ENCODE measurements at places on chromosomes 4 and X.
A peak's percentile ranks its signal among the peaks of the same experiment; 100 is the strongest.

DNA sequence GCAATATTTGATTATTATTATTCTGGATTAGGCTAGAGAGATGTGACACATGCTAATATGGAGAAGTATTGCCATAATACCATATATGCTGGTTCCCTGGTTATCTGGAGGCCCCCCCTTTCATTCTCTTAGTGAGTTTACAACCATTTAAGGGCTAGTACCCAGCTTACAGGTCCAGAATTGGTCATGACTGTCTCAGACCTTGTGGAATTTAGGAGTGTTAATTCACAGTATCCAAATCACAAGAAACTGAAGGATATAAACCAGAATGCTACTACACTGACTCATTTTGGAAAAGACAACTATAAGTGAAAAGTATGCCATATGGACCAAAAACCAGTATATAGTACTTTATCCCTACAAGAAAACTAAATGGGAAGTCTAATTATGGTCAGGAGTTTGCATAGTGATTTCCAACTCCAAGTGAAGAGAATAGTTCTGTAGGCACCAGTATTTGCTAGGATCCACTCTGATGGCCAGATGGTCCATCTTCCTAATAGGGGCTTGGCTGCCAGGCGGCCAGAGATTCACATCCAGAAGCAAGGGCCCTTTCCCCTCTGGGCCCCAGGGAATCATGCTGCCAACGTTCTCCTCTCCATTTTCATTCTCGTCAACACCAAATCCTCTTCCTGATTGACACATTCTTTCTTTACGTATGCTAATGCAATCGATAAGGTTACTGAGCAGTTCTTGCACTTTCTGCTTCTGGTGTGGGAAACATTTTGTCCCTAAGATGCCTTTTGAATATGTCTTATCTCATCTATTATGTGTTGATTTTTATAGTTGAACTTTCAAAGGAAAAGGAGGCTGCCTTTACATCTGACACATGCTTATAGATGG is 123.6 kb downstream of the SHROOM3 start:
- no peak for DNase-seq

- no peak for DNase-seq
Observed at GRCh38 chr4:45442466-45442865, 681.4 kb downstream of the GABRG1 start.

DNA sequence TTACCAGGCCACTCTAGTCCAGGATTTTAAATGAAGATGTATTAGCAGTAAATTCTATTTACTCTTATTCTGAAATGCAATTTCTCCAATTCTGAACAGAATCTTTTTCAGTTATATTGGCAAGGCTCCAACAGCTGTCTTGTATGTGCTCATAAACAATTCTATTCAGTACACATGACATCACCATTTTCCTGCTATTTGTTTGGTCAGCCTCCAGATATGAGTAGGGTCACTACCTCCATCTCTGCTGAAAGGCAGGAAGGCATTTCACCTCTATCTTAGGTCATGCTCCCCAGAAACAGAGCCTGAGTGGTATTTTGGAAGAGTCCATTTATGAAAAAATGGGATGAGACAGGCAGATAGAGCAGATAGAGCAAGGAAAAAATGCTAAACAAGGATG is 151.1 kb upstream of the ADGRL3 start:
- no peak for DNase-seq

DNA sequence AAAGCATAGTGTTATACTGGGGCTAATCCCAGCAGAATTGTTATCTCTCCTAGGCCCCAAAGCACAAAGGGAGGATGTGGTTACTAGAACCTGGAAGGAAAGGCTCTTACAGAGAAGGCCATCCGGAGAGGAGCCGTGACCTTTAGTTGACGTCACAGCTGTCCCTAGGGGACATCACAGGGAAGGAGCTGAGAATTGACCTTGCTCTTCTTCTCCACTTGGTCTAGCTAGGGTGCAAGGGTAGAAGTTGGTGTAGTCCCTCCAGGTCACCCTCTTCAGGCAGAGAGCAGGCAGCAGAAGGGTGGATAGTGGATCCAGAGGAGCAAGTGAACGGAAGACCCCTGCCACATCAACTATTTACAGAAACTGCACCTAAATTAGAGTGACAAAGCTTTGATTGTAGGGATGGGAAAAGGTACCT is 22.8 kb upstream of the FGF2 start:
- DNase-seq: no peak

DNA sequence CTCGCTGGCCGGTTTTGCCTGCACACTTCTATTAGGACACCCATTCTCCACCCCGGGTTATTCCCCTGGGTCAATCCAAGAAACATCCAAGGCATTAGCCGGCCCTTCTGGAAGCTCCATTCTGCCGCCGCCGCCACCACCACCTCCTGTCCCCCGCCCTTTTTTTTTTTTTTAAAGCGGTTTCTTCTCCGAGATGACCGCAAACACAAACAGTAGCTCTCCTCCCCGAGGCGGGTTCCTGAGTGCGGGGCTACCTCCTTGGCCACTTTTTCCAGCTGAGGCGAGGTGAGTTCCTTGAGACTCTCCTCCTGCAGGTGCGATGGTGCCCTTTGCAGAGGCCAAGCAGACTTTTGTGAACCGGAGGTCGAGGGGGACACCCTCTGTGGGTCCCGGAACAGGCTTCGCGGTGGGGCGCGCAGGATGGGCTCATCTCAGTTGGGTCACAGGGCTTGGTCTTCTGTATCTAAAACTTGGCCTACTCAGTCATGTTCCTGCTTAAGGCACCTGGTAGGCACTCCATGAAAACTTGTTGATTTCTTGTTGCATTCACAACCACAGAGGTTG is 930 bp downstream of the NWD2 start:
- no peak for DNase-seq

- no peak for DNase-seq
Observed at GRCh38 chrX:112874614-112875013, 34.0 kb upstream of the AMOT start.

GRCh38 chrX:134963041-134963440 is 27.8 kb upstream of the SMIM10 start:
- DNase-seq: no peak

GRCh38 chr4:147578051-147578476 is 39.1 kb upstream of the TMEM184C start:
- DNase-seq: no peak

- no peak for DNase-seq
Observed at GRCh38 chr4:187276736-187277408, 553.2 kb upstream of the FAT1 start.

DNA sequence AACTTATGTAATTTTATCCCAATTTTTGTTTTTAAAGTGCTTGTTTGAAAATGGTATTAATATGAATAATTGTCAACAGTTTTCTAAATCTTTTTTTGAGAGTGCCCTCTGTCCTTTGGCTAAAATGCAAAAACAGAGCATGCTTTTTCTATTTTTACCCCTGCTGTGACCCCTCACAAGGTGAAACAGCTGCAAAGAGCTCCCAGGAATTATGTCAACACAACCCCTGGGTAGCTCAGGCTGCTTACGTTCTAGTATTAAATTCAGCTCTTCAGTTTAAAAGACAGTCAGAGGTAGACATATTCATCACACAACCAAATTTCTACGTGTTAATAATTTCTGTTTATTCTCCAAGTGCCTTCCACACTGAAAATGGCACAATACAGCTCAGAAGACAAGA is 367.5 kb downstream of the PRDM5 start:
- no peak for DNase-seq

DNA sequence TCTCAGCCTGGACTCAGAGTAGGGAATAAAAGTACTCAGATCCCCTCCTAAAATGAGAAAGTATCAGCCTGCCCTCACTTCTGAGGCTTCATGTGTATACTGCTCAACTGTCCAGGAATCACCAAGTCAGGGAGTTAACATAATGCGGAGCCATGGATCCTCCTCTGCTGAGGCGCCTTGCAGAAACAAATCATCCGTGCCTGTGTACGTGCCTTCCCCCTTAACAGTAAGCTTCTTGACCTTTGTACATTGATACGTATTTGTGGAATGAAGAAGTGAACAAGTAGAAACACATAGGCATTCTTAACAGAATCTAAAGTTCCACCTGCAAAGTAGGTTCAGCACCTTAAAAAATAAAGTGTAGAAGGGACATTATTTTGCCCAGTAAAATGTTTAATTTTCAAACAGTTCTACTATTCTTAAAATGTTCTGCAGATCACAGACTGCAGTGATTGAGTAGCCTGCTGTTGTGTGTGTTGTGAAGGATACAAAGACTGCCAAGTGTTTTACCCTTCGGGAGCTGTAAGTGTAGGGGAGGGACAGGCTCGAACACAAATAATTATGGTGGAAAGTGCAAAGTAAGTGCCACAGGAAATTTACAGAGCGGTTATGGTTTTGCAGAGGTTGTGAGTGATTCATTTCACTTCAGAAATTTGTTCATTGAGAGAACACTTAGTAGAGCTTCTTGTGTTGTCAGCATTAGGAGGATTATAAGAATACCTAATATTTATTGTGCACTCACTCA is 61.9 kb downstream of the ARHGAP10 start:
- DNase-seq: no peak

GRCh38 chr4:122977103-122977502 is 54.7 kb upstream of the NUDT6 start:
- DNase-seq: no peak

DNA sequence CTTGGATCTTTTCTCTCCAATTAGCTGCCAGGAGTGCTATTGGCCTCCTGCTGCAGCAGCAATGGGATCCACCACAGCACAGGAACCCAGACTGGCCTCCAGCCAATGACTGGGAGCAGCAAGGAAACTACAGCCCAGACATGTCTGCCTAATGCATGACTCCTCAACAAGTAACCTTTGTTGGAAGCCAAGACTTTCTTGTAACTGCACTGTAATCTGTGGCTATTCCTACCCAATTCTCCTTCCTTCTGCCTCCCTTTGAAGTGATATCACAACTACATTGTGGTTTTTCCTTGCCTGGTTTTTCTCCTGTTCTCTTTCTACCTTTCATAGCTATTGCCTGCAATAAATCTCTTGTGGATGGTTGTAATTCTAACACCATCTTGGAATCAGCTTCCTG is 39.8 kb downstream of the SNCA start:
- DNase-seq: no peak

- DNase-seq: no peak
Observed at GRCh38 chr4:139799615-139800014, 134.0 kb downstream of the MGST2 start.

DNA sequence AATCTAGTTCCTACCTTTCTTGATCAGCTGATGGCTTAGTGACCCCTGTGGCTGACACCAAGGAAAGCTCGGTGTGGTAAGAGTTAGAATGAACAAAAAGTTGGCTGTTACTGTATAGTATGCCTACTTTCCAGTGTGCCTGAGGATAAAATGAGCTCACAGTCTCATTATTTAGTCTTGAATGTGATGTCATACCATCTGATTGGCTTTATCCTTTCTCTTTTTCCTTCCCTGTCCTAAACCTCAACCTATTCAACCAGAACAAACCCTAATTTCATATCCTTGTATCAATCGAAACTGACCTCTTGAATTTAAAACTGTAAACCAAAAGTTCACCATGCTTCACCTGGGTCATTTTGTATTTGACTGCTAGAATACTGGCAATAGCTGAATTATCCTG is 156.4 kb downstream of the PPARGC1A start:
- DNase-seq: no peak

DNA sequence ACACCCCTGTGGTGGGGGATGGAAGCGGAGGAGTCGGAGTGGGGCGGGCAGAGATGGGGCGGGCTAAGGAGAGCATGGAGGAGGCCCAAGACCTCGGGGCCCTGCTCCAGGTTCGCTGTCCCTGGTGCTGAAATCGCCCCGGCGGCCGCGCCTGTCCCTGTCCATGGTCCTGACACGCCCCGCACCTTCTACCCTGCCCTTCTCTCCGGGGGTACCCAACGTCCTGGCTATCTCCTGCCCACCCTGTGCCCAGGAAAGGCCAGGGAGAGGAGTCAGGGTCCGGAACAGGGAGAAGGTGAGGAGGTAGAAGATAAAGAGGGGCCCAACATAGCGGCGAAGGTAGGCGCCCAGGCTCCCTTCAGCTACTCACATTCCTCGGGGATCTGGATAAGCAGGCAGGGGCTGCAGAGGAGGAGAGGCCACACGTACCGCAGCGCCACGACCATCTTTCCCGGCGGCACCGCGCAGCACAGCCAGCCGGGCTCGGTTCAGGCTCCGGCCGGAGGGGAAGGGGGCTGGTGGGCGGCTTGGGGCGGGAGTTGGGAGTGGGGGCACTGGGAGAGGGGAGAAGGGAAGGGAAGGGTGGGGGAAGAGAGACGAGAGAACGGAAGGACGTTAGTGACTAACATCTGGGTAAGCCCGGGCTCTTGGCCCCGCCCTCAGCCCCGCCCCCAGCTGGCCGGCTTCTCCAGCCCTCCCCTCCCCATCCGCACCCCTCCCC is 10.4 kb downstream of the L1CAM start:
- DNase-seq: no peak

GRCh38 chr4:188606635-188607034 is 467.4 kb downstream of the TRIML1 start:
- DNase-seq: no peak

- no peak for DNase-seq
Observed at GRCh38 chrX:1468250-1468772, 15.6 kb upstream of the ASMTL start.

- DNase-seq: peak; percentile 61
Observed at GRCh38 chr4:182143822-182144625, 99.2 kb upstream of the TENM3 start.

- no peak for DNase-seq
Observed at GRCh38 chr4:17335371-17335770, 176.5 kb downstream of the QDPR start.
